Astrocyte of the spinal cord (primary cell): ENCODE measurements at places on chromosomes 11 and 22.

GRCh38 chr11:65776710-65777141 lies 4.0 kb downstream of the AP5B1 start:
- no peak for DNase-seq

DNA sequence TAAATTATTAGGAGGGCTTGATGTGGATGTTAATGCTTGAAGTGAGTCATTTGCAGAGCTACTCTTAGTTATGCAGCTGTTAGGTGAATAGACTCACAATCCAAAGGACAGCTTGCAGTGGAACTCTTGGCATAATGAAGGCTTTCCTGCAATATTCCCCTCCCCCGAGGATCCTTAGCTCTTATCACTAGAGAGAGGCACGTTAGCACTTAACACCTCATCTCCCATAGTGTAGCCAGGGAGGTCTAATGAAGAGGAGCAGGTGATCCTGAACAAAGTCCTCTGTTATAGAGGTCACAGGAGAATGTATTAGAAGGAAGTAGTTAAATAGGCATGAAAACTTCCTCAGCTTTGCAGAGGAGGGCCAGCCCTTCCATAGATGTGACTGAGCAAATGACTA lies 919.2 kb upstream of the FAT3 start:
- no peak for DNase-seq

- no peak for DNase-seq
Observed at GRCh38 chr11:119029340-119030028, 1.2 kb downstream of the SLC37A4 start.

DNA sequence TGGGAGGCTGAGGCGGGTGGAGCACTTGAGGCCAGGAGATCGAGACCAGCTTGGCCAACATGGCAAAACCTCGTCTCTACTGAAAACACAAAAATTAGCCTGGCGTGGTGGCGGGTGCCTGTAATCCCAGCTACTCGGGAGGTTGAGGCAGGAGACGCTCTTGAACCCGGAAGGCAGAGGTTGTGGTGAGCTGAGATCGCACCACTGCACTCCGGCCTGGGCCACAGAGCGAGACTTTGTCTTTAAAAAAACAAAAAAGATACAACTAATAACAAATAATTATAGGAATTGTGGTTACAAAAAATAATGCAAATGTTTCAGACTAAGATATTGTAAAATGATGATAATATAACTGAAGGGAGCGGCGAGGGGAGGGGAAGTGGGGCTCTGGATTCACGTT lies 90.3 kb upstream of the RTL6 start:
- DNase-seq, result no peak

DNA sequence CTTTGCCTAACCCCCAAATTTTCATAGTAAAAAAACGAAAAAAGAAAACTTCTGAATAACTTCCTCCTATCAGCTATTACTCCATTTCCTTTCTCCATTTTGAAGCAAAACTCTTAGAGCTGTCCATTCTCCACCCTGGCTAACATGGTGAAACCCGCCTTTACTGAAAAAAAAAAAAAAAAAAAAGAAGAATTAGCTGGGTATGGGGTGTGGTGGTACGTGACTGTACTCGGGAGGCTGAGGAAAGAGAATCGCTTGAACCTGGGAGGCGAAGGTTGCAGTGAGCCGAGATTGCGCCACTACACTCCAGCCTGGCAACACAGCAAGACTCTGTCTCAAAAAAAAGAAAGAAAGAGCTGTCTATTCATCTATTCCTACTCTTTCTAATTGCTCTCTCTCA lies 11.3 kb upstream of the NXF1 start:
- DNase-seq, result no peak

- DNase-seq, result peak; percentile 70
Observed at GRCh38 chr22:36194971-36195370, 6.6 kb downstream of the APOL4 start.

DNA sequence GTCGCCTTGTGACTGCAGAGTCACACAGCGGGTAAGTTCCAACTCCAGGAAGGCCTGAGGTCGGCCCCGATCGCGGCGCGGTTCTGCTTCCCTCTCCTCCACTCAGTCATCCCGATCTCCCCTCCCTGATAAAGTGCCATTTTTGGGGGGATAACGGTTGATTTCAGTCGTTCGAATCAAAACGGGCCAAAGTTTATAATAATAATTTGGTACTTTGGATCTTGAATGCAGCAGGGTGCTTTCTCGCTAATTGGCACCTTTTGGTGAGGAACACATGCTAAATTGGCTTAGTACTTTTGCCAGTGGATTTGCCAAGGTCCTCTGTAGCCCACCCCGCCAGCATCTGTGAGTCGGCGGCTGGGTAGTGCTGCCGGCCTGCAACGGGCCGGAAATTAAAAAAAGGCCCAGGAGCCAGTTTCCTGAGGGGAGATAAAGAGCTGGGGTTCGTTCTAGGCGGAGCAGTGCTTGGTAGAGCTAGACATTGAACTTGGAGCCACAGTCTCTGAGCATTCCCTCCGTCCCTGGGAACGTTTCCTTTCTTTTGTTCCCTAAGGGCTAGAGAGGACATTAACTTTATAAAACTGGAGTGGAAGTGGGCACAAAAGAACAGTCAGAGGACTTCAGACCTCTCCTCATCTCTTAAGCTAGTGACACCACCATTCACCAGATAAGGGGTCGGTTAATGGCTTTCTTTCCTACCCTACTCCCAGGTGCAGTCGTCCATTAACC lies 997 bp downstream of the UBE2L3 start:
- peak; percentile 22 for DNase-seq

- DNase-seq, result no peak
Observed at GRCh38 chr11:88435415-88435814, 97.9 kb upstream of the CTSC start.

DNA sequence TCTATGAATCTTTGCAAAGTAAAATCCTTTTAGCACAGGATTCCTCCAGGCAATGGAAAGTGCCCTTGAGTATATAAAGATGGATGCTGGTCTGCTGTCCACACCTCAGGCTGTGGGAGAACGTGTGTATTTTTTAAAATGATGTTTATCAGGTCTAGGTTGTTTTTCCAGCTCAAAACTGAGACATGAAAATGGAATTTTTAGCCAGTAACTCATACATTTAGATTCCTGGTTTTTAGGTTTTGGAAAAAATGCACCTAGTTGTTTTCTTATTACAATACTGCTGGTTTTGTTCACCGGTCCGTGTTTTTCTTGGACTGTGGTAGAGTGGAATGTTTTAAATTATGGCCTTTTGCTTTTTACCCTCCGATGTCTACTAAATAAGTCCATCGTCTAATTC lies 554.7 kb downstream of the SOX6 start:
- peak; percentile 66 for DNase-seq

DNA sequence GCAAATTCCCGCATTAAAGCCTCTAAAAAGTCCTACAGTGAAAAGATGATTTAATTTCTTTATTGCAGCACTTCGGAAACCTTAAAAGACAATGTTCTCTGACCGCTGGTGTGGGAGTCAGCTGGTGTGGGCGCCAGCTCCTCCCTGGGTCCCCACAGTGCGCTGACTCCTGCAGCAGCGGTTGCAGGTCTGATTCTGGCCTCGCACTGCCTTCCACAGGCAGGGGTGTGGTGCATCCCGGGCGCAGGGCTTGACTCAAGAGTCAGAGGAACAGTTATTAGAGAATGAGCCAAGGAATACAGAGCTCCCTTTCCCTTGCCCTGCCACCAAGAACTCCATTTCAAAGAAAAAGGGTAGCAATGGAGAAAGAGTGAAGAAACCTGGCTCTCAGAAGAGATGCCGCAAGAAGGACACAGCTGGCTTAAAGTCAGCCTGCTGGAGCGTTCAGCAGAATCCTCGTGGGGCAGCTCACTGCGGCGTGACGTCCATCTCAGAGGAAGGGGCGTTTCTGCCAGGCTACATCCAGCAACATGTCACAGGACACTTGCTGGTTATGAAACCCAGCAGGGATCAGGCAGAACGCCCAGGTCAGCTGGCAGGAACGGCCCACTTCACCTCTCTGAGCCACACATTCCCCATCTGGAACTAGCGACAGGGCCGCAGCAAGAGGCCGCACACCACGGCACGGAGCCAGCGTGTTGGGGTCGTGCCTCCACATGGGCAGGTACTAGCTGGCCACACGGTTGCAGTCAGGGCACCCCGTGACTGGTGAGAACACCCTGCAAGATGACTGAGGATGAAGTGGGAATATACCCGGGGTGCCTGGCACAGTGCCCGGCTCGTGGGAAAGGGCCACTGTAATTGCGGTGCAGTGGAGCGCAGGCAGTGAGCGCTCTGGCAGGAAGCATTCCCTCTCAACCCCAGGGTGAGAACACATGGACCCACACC lies 18.1 kb upstream of the EFCAB6 start:
- peak; percentile 16 for DNase-seq

DNA sequence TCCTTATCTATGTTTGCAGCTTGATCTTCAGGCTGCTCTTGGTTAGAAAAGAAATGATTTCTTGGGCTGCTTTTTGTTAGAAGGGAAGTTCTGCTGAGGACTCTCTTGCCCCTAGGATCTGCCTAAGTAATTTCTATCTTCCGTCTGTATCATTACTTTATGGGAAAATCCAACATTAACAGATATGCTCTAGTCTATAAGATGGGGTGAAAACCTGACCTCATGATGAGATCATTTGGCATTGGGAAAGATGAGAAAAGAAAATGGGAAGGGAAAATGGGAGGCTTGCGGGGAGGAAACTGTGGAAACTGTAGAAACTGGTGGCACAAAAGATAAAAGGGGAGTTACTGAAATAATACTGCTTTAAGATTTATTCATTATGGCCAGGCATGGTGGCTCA lies 63.6 kb downstream of the FDX1 start:
- DNase-seq, result no peak

- no peak for DNase-seq
Observed at GRCh38 chr11:8204596-8204995, 35.8 kb upstream of the RIC3 start.

GRCh38 chr11:105910095-105910715 lies 111.8 kb downstream of the MSANTD4 start:
- peak; percentile 82 for DNase-seq

- peak; percentile 41 for DNase-seq
Observed at GRCh38 chr11:121240650-121241303, 51.8 kb upstream of the SC5D start.

DNA sequence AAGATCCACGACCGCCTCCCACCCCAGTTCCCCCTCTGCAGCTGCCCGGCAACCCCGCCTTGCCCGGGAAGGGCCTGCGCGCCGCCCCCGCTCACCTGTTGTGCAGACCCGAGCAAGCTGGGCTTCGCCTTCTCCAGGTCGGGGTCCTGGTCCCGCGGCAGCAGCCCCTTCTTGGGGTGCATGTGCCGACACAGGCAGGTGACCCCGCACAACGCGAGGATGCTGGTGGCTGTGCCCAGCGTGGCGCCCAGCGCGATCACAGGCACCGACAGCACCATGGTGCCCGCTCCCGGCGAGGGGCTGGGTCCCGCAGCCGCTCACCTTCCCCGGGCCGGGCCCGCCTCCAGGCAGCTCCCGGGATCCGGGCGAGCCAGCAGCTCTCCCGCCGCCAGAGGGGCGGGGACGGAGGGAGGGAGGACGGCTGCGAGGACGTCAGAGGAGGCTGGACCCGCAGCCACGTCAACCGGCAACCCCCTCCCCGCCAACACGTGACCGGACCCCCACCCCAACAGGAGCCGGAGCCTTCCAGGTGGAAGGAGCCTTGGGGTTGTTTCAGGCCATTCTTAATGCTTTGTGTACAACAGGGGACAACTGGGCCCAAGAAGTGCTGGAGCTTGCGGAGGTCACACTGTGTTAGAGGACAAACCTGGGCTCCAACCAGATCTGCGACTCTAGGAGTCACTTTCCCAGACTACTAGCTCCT lies at the start of gene SYT13:
Gene SYT13, minus strand, starts transcription at position 412 of the 703 bp plus-strand sequence. Its CDS starts 134 bp downstream, at position 278.
- DNase-seq, result no peak

DNA sequence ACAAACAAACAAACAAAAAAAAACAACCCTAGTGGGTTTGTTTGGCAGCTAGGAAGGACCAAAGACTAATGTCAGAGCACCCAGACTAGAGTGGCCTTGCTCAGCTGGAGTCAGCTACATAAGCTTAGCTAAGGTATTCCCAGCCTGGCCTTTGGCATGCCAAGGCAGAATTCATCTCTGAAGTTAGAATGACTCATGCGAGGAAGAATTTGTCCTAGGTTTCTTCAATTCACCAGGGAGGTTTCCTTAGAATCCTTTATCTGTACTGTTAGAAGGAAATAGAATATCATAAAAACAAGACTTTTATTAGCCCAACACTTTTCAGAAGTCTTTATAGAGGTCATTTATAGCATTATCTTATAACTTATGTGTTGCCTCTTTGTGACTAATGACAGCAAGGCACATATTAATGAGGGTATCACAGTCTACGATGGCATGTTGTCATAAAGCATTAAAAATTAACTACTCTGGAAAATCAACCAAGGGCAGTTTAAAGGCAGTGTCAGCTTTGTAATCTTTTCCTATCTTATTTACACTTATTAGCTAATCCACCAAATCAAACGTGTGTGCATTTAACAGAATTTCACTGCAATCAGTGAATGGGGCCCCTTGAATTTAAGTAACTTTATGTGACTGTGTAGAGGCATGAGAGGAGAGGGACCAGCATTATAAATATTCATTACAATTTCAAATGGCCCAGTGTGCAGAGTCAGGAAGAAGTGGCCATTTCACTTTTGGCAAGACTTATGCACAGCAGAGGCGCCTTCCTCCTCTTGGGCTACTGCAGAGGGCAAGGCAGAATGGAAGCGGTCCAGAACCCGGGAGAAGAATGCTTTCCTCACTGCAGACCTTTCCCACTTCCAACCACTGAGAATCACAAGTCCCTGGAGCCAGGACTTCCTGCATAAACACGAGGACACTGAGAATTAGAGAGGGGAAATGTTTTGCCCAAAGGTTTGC lies 36.3 kb downstream of the SLC5A1 start:
- peak; percentile 70 for DNase-seq

DNA sequence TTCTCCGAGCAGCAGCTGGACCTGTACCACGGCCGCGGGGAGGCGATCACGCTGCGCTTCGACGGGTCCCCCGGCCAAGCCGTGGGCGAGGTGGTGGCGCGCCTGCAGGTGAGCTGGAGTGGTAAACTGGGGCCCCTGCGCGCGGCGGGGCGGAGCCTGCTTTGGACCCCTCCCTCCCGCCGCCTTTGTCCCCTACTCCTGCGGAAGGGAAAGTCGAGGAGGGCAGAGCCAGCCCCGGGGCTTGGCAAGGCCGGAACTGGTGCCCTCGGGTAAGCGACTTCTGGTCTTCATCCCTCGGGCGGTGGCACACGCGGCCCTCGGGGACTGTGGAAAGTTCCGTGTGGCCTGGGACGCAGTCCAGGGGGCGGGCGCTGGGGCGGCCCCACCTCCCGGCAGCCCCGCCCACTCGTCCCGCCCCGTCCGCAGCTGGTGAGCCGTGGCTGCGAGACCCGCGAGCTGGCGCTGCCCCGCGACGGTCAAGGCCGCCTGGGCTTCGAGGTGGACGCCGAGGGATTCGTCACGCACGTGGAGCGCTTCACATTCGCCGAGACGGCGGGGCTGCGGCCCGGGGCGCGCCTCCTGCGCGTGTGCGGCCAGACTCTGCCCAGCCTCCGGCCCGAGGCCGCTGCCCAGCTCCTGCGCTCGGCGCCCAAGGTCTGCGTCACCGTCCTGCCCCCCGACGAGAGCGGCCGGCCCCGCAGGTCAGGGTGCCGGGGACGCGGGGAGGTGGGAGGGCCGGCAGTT lies 9.2 kb downstream of the SIPA1 start:
- peak; percentile 25 for DNase-seq
